Brain (organoid and tissue), 16 donors: ENCODE measurements at places on chromosomes 16 and 17.
A peak's percentile ranks its signal among the peaks of the same experiment; 100 is the strongest.

GRCh38 chr16:11587643-11588247 is 1.0 kb upstream of the LITAF start:
- DNase-seq, result no peak

GRCh38 chr16:4474192-4474961 is at the start of gene NMRAL1:
NMRAL1 (minus strand) TSS chr16:4474625; CDS start chr16:4474132, 493 bp downstream.
- DNase-seq, result peak; percentile 95

DNA sequence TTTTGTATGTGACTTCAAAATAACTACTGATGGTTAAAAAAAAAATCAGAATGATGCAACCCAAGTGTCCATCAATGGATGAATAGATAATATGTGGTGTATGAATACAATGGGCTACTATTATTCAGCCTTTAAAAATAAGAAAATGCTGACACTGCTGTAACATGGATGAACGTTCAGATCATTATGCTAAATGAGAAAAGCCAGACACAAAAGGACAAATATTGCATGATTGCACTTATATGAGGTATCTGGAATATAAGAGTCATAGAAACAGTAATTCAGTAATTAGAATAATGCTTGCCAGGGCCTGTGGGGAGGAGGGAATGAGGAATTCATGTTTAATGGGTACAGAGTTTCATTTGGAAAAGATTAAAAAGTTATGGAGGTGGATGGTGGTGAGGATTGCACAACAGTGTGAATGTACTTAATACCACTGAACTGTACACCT is 25.4 kb downstream of the TENT4B start:
- DNase-seq, result no peak

DNA sequence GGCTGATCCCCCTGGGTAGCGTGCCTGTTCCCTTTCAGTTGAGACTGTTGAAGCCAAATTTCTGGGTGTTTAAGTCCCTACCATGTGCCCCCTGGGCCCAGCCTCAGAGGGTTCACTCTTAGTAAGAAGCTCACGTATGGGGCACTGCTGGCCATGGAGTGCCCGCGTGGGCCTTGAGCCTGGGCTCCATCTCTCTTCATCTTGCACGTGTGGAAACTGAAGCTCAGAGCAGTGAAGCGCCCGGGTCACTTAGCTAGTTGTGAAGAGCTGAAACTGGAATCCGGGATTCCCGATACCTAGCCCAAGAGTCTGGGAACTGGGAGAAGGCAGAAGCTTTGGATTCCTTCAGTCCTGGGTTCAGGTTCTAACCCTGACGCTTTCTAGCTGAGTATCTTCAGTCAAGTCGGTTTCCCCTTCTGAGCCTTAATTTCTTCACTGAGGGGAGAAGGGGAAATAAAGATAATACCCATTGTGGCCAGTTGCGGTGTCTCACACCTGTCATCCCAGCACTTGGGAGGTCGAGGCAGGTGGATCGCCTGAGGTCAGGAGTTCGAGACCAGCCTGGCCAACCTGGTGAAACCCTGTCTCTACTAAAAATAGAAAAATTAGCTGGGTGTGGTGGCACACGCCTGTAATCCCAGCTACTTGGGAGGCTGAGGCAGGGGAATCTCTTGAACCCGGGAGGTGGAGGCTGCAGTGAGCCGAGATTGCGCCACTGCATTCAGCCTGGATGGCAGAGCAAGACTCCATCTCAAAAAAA is 103.9 kb downstream of the OR1D5 start:
- no peak for DNase-seq

DNA sequence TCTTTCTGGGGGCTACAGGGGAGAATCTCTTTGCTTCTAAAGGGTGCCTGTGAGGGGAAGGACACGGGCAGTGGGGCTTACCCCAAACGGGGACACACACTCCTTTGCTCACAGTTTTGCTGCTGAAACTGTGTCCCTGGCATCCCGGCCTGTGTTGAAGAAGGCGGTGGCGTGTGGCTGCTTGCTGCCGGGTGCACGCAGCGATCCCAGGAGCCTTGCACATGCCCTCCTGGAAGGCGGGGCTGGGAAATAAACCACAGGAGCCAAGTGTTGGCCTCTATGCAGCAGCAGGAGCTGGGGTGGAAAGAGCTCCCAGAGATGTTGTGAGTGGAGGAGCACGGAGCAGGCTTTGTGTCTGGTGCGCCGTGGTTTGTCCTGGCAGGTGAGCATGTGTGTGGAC is 131.0 kb upstream of the CIBAR2 start:
- no peak for DNase-seq

- no peak for DNase-seq
These were observed 23.8 kb downstream of the KDM8 start for GRCh38 chr16:27226976-27227705.

DNA sequence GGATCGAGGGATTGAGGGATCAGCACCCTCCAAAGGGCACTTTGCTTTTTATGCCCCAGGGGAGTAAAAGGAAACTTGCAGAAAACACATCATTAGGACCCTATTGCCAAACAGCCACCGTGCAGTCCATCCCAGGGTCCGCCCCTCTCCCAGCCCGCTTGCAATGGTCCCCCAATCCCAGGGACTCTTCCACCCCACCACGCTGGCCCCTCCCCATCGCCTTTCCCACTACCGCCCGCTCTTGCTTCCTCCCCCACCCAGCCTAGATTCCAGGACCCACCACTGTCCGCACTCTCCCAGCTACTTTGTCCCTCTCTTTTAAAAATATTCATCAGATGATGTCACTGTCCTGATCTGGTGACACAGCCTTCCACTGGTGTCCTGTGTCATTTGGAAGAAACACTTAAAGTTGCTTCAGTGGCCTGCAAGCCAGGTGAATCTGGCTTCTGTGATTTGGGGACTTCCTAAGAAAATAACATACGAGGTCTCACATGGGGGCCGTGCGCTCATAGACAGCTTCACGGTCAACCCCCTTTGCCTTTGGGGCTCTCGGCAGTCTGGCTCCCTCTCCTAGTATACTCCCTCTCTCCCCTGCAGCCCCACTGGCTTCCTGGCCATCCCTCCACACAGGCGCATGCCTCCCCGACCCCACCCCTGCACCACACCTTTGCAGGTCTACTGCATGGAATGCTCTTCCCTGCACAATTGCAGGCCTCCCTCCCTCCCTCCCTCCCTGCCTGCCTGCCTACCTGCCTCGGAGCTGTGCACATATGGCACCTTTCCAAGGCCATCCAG is 127.9 kb downstream of the RBFOX3 start:
- no peak for DNase-seq

DNA sequence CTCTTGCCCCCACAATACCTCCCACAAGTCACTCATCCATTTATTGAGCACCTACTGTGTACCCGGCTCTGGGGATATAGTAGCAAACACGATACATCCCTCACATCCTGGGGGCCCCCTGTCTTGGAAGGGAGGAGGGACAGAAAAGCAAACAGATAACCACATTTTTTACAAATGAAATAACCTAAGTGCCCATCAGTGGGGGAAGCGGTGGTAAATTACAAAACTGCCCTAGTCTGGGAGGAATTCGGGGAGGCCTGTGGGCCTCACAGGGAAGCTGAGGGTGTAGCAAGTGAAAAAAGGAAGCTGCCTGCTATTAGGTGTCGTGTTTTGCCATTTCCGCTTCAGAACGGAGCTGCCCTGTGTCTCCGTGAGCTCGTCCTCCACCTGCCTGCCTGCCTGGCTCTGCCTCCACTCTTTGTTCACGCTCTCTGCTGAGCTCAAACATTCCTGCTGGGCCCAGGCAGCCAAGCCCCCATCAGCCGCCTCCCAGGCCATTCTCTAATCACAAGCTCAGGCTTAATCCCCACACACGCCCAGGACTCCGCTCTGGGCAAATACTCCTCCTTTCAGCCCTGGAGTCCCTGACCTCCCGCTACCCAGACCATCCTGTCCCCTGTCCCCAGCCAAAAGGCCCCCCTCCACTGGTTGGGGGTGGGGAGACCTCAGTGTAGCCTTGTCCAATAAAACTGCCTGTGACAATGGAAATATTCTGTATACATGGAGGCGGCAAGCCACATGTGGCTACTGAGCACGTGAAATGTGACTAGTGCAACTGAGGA is 10.2 kb upstream of the SEC14L5 start:
- DNase-seq, result peak; percentile 66

DNA sequence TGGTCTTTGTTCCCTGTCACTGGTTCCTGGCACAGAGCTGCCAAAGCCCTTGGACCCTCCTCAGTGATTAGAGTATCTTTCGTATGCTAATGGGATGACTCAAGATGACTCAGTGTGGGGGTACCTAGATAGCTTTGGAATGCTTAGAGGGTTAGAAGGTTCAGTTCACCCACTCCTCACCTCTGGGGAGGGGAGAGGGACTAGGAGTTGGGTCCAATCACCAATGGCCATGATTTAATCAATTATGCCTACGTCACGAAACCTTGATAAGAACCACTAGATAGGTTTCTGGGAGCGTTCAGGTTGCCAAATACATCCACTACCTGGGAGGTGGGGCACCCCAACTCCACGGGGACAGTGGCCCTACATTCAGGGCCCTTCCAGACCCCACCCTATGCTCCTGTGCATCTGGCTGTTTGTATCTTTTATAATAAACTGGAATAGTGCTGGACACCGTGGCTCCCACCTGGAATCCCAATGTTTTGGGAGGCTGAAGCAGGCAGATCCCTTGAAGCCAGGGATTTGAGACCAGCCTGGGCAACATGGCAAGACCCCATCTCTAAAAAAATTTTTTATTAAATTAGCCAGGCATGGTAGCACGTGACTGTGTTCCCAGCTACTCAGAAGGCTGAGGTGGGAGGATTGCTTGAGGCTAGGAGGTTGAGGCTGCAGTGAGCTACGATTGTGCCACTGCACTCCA is 29.2 kb upstream of the LITAF start:
- DNase-seq, result no peak

DNA sequence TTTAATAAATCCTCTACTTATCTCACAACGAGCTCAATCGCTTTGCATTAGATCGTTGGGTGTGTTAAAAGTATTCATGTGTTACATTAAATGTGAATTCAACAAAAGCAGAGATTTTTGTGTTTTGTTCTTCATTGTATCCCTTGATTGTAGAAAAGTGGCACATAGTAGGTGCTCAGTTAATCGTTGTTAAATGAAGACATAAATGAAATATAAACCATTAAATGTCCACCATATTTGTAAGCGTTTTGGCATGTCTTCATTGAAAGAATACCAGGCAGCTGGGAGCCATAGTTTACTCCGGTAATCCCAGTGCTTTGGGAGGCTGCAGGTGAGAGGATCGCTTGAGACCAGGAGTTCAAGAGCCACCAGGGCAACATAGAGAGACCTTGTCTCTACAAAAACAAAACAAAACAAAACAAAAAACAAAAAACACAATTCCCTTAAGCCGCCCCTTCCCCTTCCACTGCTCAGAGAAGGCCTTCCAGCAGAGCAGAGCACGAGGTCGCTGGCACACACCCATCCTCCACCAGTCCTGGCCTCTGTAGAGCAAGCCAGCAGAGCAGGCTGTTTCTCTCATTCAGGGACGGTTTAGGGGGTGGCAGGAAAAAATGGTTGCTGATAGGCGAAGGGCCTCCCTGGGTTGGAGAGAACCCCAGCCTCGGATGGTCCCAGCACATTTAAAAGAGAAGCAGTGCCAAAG is 673 bp upstream of the CHD9 start:
- no peak for DNase-seq

GRCh38 chr16:59216291-59216690 is 482.2 kb upstream of the GOT2 start:
- no peak for DNase-seq

- DNase-seq, result no peak
These were observed 5.8 kb upstream of the ARMC5 start for GRCh38 chr16:31453255-31454204.

- no peak for DNase-seq
These were observed 7.3 kb upstream of the SSTR2 start for GRCh38 chr17:73157521-73157890.

- no peak for DNase-seq
These were observed 25.9 kb downstream of the BCO1 start for GRCh38 chr16:81264386-81264785.

GRCh38 chr17:46738544-46738943 is 79.9 kb downstream of the WNT3 start:
- no peak for DNase-seq

DNA sequence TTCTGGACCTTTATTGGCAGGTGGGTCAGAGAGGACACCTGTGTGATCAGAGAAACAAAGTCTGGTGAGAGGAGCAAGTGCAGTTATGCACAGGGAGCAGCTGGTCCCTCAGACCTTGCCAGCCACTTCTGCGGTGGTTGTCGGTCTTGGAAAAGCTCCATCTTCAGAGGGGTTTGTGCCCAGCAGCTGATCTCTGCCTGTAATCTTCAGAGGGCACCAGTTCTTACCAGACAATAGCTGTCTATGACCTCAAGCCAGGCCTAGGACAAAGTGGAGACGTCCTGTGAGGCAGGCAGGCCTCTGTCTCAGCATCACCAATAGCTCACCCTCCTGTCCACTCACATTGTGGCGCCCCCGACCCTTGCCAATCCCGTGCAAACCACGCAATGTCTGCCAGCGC is 66.5 kb upstream of the TBX2 start:
- DNase-seq, result peak; percentile 56

DNA sequence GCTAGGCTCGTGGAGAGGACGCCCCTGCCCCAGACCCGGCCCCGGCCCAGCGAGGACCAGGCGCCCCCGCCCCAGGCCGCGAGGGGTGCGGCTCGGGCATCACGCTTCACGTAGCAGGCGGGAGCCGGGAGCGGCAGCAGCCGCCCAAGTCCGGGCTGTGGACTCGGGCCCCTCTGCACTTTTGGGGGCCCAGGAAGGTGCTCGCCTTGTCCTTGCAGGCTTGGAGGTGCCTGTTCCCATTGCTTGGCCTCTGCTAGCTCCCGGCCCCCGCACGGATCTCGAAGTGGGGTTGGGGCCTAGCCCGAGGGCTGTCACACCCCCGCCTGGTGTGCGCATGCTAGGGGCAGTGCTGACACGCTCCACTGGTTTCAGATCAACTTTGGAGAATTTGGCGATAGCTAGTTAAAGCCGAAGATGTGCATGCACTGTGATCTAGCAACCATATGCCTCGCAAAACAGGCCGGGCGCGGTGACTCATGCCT is 55.7 kb downstream of the WSB1 start:
- no peak for DNase-seq

- no peak for DNase-seq
These were observed 51.4 kb downstream of the ZDHHC7 start for GRCh38 chr16:84959784-84960417.

DNA sequence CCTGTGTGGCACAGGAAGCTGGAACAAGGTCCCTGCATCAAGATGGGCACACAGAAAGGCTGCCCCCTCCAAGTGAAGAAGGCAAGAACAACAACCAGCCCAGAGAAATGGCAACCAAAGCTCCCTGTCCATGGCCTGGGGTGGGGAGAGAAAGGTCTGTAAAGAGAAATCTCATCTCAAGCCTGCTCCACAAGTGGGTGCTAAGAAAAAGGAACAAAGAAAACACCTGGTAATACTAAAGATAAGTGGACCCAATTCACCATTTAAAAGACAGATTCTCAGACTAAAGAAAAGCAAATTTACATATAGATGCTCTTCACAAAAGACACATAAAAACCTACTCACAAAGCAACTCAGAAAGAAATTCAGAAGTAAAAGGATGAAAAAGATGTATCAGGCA is 107.4 kb downstream of the PARN start:
- no peak for DNase-seq
